Stimulated activated CD4-positive, alpha-beta T cell treated with anti-CD3 and anti-CD28 coated beads, Interleukin-2, amount 100 ng/mL, for 24 hours (primary cell): ENCODE measurements at places on chromosomes 7 and 10.

DNA sequence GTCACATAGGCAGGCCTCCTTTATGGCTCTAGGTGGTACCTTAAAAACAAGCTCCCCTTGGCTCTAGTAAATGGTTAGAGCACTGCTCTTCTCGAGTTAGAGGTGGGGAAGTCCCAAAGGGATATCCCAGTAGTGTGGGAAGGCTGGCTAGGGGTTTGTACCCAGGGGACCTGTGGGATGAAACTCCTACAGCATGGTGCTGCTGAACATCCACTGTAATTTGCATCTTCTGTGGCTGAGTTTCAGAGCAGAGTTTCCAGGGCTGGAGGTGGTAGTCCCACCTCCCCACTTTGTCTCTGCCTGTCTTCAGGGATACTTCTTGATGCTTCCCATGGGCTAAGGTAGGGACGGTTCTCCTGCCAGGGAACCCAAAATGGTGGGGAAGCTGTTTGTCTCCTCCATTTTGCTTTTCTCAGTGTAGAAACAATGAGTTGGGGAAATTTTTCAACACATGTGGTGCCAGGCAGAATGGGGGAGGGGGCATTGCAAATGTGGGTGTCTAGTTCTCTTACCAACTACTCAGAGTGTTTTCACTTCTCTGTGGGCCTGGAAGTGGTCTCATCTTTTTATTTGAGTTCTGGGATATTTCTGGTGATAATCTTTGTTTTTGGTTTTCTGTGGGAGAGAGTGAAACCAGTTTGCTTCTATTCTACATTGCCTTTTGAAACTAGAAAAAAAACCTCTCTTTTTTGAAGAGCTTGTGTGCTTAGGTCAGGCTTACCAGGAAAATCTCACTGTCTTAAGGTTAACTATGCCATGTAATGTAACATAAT is 36.3 kb downstream of the SCART1 start:
- no peak for DNase-seq

- no peak for DNase-seq
Observed at GRCh38 chr7:83519240-83519639, 129.7 kb downstream of the SEMA3E start.

- DNase-seq, result peak; percentile 3
Observed at GRCh38 chr7:86904949-86905834, 154.3 kb downstream of the ELAPOR2 start.

DNA sequence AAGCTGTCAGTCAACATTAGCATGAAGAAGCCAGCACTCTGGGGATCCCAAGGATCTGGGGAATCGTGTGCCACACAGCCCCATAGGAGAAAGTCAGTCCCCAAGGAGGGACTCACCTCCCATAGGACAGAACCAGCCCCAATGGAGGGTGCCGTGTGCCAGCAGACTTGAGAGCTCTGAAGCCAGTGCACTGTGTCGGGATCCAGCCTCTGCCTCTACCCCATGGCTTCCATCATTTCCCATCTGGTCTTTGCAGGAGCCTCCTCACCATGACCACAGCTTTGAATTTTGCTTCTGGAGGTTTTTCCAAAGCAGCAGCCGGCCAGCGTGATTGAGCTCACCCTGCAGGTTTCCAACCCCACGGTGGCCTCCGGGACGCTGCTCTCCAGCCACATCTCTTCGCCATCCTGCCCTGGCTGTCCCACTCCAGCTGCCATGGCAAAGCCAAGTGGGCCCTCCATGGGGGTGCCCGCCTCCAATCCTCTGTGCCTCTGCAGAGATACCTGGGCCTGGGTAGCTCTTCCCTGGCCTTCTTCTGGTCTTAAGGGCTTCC is 171.8 kb upstream of the SHH start:
- DNase-seq, result no peak

DNA sequence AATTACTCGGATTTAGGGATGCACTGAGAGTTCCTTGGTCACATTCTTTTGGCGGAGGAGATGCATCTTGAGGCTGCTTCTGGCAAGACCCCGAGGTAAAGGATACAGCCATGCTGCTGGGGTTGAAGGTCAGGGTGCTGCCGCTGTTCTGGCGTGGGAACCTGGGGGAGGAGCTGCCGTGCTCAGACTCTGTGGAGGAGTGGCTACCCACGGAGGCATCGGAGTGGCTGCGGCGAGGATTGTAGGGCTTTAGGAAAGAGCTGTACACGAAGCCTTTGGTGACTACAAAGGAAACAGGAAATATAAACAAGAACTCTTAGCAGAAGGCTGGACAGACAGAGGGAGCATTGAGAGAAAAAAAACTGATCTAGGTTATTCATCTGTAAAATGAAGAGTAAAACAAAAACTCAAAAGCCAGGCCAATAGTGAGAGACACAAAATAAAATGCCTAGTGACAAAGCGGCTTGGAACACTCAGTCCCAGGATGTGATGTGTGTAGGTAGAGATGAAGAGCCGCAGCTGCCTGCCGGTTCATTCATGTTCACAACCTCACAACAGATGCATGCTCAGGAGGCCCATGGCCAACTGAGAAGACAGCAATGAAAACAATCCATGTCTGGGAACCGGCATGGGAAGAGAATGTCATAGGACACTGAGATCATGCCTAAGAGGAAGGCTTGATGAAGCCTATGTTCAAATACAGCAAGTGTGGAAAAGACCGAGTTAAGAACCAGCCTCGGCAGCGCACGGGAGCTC is 97.8 kb downstream of the ABCC2 start:
- DNase-seq, result no peak

DNA sequence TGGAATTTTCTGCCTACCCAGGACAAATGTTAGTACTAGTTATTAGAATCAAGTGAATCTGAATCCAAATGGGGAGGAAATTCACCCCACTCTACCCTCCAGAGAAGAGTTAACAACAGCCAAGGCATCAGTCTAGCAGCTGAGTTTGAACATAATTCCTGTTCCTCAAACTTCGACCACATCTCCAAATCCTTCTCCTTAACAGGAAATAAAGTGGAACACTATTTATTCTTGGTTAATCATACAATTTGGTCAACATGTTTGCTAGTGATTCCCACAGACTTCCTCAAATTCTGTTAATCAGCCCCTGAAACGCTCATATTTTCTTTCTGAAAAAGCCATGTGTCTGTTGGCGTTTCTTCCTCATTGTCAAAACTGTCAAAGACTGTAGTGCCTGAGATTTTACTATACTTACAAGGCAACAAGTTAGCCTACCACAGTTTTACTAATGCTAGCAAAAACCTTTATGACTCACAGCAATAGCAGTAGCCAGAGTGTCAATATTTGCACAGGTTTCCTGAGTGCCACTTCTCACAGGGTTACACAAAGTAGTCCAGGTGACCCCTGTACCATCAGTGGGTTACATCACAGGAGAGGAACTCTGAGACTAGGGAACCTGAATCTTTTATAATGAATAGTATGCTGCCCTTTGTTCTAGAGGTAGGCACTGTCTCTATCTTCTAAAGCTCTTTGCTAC is 202.9 kb downstream of the GRM3 start:
- DNase-seq, result no peak

DNA sequence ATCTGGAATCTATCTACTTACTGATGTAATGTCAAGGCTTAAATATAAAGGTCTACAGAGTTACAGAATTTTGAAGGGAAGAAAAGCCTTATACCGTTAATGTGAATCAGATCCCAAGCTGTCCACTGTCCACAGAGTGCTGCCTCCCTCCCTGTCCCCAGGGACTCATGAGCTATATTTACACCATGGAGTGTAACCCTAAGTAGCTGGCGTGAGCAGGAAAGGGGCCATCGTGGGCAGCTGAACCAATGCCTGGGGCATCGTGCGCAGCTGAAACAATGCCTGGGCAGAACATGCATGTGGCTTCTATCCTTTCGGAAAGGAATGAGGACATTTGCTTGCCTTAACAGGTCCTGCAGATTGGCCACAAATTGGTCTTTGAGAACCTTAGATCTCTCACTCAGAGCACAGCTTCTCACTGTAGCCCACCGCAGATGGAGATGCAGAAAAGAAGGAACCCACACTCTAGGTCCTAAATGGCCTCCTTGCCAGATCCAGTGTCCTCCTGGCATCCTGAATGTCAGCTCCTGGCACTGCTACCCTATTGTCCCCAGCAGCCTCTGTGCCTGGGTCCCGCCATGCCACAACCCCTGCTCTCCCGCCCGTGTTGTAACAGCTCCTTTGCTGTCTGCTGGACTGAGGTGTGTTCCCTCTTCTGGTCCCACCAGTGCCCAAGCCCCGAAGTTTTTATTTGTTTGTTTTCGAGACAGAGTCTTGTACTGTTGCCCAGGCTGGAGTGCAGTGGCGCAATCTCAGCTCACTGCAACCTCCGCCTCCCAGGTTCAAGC is 30.3 kb downstream of the CCDC3 start:
- no peak for DNase-seq

GRCh38 chr10:110762109-110762848 is 109.4 kb upstream of the PDCD4 start:
- DNase-seq, result no peak

DNA sequence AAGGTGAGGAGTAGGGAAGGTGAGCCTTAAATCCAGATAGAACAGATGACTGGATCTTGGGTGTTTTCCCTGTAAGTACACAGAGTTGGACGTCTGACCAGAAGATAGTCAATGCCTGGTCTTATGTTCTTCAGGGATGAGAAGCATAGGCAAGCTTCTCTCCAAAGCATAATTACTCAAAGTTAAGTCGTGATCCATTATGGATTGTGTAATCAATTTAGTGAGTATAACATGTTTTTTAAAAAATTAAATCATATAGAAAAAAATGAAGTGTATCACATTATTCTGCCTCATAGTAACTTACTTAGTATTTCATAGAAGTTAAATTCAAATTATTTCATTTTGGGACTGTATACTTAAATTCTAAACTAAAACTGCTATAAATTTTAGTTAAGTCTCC is 39.7 kb downstream of the KDM7A start:
- no peak for DNase-seq

GRCh38 chr10:91551856-91552255 is 81.0 kb downstream of the PPP1R3C start:
- DNase-seq, result no peak

DNA sequence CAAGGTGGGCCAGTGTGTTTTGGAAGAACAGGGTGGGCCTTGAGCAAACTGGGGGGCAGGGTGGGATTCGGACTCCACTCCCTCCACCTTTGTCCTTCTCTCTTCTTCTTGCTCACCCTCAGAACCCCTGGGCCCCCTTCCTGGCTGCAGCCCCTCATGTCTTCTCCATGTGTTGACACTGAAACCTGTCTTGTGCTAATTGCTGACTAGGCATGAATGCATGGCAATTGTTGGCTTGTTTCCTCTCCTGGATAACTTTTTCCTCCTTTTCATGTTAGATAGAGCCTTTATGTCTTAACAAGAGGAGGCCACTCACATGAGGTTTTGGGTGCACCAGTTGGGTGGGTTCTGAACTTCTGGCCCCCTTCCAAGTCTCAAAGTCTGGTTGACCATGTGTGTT is 181.6 kb upstream of the MKI67 start:
- DNase-seq, result no peak

- no peak for DNase-seq
Observed at GRCh38 chr7:131015657-131015958, 281.6 kb upstream of the KLF14 start.

- no peak for DNase-seq
Observed at GRCh38 chr10:123096452-123096851, 39.3 kb upstream of the HMX3 start.

- DNase-seq, result no peak
Observed at GRCh38 chr7:67301667-67302066, 305.0 kb downstream of the TYW1 start.

- DNase-seq, result no peak
Observed at GRCh38 chr10:107800061-107800460, 635.6 kb upstream of the SORCS1 start.

GRCh38 chr10:48523212-48523819 is 81.6 kb downstream of the ARHGAP22 start:
- DNase-seq, result no peak

GRCh38 chr10:24344279-24344678 is 135.3 kb downstream of the KIAA1217 start:
- DNase-seq, result no peak

- no peak for DNase-seq
Observed at GRCh38 chr7:148083448-148083847, 507.1 kb upstream of the C7orf33 start.

- DNase-seq, result no peak
Observed at GRCh38 chr7:47227762-47228177, 354.1 kb downstream of the TNS3 start.

DNA sequence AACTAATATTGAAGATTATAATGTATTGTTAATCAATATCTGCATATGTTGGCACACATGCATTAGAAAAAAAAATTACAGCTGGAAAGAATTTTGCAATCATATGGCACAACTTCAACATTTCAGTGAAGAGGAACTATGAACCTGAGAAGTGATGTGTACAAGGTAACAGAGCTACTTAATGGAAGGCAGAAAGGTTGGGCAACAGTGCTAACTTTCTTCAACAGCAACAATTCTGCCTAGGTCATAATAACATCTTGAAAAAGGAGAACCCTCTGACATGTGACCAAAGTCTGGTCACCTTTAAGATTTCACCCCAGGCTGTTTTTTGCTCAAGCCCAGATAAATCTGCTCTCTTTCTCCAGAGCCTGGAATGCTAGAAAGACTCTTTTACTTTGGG is 47.9 kb upstream of the SKAP2 start:
- DNase-seq, result no peak

DNA sequence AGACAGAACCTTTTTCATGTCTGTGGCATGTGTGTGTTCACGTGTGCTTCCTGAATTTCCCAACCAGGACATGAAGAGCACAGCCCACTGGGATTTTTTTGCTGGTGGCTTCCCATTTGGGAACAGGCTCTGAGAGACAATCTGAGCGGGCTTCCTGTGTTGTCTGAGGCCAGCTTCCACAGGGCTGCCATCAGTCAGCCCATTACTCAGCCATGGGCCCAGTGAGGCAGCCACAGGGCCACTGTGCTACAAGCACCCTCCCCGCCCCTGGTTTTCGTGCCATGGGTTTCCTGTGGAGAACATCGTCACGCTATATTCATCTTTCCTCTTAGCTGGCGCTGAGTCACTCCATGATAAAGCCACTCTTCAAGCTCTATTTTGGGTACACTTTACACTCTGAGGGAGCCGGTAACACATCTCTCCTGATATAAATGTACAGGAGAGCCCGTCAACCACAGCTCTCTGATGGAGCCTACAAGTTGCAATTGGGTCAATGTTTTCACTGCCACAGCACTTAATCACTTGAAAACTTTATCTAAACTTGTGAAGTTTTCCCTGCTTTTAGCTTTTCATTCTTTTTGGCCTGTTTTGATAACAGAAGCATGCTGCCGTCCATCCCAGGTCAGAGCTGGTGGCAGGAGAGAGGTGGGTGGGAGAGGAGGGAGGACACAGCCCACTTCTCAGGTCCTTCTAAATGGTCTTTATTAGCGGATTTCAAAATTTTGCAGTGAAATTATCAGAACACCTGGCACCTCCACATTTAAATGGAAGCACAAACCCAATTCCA is 96.9 kb downstream of the HIPK2 start:
- peak; percentile 78 for DNase-seq

DNA sequence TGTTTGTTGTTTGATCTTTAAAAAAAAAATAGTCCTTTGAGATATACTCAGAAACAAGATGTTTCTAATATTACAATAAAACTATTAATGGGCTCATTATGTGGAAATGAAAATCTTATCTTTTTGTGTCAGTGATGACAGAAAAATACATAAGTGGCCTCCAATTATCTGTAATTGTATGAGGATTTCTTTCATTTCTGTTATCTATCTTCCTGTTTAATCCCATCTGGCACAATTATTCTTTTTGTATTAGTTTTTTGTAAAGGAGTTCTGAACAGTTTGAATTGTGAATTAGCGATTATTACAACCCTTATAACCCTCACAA is 270.8 kb downstream of the BBS9 start:
- no peak for DNase-seq

- no peak for DNase-seq
Observed at GRCh38 chr7:82567841-82568240, 124.3 kb upstream of the CACNA2D1 start.

- DNase-seq, result no peak
Observed at GRCh38 chr7:96349572-96349971, 27.7 kb upstream of the SLC25A13 start.

GRCh38 chr10:19872504-19873271 is 56.5 kb downstream of the PLXDC2 start:
- no peak for DNase-seq
